ENCODE measurements at places on chromosomes 2 and 18.

DNA sequence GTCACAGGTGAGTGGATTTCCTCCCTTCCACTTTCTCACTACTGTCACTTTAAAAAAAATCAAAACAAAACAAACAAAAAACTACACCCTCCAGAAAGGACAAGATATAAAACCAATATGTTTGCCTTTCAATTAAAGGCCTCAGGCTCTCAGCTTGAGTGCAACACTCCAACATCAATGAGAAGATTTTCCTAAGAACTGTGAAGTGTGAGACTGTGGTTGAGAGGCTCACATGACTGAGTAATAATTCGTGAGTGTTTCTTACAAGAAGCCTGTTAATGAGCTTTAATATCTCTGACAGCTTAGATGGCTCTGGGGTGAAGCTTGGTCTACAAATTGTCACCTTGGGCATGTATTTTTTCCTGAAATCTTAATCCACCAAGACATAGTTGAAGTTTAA is 216.1 kb downstream of the ETAA1 start:
- no peak for DNase-seq

DNA sequence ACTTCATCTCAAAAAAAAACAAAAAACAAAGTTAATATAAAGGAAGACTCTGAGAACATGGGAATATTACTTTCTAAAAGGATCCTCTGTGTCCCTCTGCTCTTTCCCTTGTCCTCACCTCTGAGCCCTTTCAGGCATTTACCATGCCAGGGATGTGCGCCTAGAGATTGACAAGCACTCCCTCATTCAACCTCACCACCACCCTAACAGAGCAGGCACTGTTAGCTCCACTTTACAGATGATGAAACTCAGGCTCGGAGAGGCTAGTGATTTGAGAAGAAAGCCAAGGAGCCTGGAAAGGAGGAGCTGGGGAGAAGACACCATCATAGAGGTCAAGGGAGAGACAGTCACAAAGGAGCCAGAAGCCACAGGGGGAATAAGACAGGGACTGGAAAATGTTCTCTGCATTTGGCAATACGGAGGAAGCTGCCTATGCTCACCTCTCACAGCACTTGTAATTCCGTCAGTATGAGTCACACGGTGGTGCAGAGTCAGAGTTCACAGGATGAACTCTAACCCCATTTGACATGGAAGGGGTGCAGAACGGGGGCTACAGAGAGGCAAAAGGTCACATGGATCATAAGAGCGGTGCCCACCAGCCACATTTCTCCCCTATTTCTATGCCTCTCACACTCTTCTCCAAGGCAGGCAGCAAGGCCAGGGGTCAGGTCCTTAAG is 101.8 kb upstream of the NFU1 start:
- DNase-seq: no peak

DNA sequence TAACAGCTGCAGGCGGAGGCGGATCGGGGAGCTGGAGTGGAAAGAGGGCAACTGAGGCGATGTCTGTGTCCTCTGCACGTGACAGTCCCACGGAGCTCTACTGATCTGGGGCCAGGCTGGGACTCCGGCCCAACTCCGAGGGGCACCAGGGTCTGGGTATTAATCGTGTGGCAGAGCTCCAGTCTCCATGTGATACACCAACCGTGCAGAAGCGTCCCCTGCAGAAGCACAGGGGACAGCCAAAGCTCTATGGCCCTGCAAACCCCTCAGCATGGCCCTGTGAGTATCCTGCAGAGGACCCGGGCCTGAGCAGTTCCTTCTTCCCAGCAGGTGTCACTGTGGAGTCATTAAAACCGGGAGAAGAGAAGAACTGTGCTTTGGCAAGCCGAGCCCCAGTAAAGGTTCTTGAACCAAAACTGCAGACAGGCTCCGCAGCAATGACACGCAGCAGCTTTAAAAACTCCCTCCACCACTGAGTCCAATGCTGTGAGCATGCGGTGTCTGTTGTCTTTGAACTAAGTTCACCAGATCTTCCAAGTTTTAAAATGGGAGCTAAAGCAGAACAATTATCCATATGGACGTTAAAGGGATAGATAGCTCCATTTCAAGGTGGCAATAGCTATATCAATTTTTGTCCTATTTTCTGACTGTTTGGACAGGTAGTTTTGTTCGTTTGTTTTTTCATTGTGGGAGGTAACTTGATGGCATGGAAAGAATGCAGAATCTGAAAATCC is 79.4 kb downstream of the TMEM182 start:
- DNase-seq: peak; percentile 54

- no peak for DNase-seq
These were observed 59.3 kb upstream of the RFX8 start for GRCh38 chr2:101534149-101534611.

GRCh38 chr18:24530630-24531111 is 70.2 kb downstream of the HRH4 start:
- peak; percentile 23 for DNase-seq

GRCh38 chr2:11949732-11950523 is 203.5 kb downstream of the LPIN1 start:
- DNase-seq: no peak

GRCh38 chr2:3839476-3839875 is 136.1 kb downstream of the DCDC2C start:
- no peak for DNase-seq

- no peak for DNase-seq
These were observed 157.2 kb downstream of the WDSUB1 start for GRCh38 chr2:159129269-159129668.

- DNase-seq: no peak
These were observed 197.8 kb downstream of the SMAD7 start for GRCh38 chr18:48752928-48753327.

GRCh38 chr2:160294339-160294803 is 94.3 kb upstream of the ITGB6 start:
- peak; percentile 59 for DNase-seq

GRCh38 chr2:111662039-111662770 is 221.8 kb downstream of the ANAPC1 start:
- DNase-seq: no peak

- no peak for DNase-seq
These were observed 62.6 kb downstream of the COL5A2 start for GRCh38 chr2:189116979-189117378.

DNA sequence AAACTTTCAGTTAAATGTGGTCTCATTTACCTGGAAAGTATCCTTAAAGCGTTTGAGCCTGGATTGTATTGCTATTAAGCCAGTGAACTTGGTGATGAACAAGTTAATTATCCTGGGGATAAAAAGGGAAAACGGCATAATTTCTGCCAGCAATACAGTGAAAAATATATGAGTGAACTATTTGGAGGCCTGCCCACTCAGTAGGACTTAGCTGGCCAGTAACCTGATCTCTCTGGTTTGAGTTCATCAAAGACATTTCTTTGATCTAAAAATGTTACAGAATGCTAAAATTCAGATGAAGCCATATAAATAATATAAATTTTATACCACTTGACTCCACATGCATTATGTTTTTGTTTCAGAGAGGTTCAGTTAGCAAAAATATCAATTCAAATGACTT is 241.1 kb upstream of the VWC2L start:
- DNase-seq: no peak

DNA sequence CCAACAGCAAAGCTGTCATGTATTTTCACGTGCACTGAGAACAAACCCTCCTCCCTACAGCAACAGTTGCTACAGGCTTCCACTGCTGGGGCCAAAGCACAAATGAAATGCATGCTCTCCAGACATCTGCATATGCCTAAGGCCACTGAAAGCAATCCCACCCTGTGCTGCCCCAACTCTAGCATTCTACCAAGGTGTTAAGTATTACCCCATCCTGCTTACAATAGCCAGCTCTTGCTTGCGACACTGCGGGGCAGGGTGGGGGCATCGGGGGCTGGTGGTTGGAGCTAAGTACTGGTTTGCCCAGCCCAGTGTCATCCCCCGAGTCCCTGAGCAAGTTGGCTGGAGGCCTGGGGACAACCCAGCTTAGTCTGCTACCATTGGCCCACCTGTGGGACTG is 742.5 kb downstream of the TDRD15 start:
- no peak for DNase-seq

- DNase-seq: peak; percentile 19
These were observed 253.4 kb downstream of the ETAA1 start for GRCh38 chr2:67650291-67651133.
